ENCODE measurements at places on chromosomes 6 and 20.
A peak's percentile ranks its signal among the peaks of the same experiment; 100 is the strongest.

DNA sequence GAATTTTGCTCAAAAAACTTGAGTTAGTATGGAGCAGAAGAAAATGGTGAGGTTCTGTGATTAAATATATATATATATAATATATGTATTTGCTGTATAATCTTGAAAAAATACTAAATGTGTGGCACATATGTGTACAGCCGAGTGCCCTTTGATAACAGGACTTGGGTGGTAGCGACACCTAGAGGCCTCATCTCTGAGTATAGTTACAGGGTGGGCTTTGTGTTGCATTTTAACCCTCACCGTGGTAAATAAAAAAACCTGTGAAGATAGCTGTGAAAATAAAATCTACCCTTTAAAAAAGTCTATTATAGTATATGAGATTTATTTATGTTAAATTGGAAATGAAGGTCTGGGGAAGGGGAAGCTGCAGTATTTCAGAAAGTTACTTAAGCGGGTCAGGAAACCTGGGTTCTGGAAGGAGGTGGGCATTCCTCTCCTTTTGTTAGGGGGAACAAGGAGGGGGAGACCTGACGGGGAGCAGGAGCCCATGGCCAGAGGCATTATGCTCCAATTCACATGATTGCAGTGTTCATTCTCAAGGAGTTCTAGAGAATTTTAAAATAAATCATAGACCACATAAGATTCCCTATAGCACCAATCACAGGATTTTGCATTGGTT lies 82.7 kb downstream of the SH3BGRL2 start:
- peak; percentile 47 for DNase-seq

GRCh38 chr6:65055545-65055944 lies 651.5 kb downstream of the EYS start:
- DNase-seq: no peak

GRCh38 chr6:28648035-28648877 lies 122.6 kb downstream of the GPX5 start:
- DNase-seq: peak; percentile 66

DNA sequence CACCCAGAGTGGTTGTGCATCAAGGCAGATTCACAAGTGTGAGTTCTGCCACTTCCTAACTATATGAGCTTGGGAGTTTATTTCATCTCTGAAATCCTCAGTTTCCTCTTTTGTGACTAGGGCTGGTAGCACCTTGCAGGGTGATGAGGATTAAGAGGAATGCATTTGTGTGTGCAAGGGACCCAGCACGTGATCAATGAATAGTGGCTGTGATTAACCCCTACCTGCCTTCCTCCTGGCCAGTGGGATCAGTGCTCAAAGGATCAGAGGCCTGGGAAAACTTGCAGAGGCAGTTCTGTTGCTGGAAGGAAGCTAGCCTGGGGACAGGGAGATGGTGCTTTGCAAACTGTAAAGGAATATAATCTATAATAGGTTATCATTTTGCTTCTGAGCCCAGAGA lies 7.3 kb downstream of the SDC4 start:
- DNase-seq: no peak

- DNase-seq: no peak
These were observed 36.7 kb upstream of the MYLIP start for GRCh38 chr6:16092140-16092539.

- no peak for DNase-seq
These were observed 489.0 kb downstream of the CDKAL1 start for GRCh38 chr6:21023210-21023609.

- peak; percentile 68 for DNase-seq
These were observed 54.2 kb upstream of the MAP7 start for GRCh38 chr6:136604328-136604825.

- no peak for DNase-seq
These were observed 74.6 kb downstream of the ZNF133 start for GRCh38 chr20:18362916-18363315.
